Activated CD8-positive, alpha-beta memory T cell treated with anti-CD3 and anti-CD28 coated beads for 4 hours (primary cell): ENCODE measurements at places on chromosomes 3 and 15.

- no peak for DNase-seq
Measured at GRCh38 chr3:127607675-127608361, 9.6 kb downstream of the MCM2 start.

- no peak for DNase-seq
Measured at GRCh38 chr3:134232151-134232550, 18.5 kb downstream of the RYK start.

- no peak for DNase-seq
Measured at GRCh38 chr3:21751886-21752285, 876 bp upstream of the ZNF385D start.

GRCh38 chr15:84003791-84004503 is 231.6 kb upstream of the GOLGA6L4 start:
- DNase-seq = no peak

DNA sequence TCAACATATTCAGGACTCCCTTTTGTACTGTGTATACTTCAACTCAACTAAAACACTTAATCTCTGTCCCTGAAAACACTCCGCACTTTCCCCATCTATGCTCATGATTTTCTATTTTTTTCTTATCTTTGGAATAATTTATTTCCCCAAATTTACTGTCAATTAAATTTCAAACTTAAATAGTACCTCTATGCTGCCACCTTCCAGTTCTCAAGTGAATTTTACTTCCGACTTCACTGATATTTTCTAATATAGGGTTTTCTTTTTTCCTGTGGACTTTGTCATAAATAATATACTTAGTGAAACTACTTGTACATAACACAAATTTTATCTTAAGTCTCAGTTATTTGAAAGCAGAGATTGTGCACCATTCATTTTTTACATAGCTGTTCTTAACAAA is 1303.3 kb downstream of the OTOL1 start:
- no peak for DNase-seq

GRCh38 chr15:71248386-71248785 is 133.1 kb downstream of the THSD4 start:
- no peak for DNase-seq

- DNase-seq = no peak
Measured at GRCh38 chr3:157115069-157116006, 44.6 kb downstream of the CCNL1 start.

DNA sequence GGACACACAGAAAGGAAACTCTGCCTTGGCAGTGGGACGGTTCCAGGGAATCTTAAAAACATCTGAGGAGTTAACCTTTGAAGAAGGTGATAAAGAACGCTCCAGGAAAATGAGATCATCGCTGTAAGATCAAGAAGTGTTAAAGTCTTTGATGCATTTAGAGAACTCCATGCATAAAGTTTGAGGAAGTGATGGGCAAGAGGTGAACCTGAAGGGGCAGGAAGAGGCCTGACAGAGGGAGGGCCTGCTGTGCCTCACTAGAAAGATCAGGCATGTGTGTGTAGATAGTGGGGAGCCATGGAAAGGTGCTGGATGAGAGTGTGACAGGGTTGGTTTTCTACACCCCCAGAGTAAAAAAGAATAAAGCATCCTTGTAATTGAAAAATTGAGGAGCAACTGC is 889.2 kb downstream of the MCTP2 start:
- no peak for DNase-seq

GRCh38 chr3:58384381-58385090 is 49.1 kb downstream of the PDHB start:
- DNase-seq = no peak

DNA sequence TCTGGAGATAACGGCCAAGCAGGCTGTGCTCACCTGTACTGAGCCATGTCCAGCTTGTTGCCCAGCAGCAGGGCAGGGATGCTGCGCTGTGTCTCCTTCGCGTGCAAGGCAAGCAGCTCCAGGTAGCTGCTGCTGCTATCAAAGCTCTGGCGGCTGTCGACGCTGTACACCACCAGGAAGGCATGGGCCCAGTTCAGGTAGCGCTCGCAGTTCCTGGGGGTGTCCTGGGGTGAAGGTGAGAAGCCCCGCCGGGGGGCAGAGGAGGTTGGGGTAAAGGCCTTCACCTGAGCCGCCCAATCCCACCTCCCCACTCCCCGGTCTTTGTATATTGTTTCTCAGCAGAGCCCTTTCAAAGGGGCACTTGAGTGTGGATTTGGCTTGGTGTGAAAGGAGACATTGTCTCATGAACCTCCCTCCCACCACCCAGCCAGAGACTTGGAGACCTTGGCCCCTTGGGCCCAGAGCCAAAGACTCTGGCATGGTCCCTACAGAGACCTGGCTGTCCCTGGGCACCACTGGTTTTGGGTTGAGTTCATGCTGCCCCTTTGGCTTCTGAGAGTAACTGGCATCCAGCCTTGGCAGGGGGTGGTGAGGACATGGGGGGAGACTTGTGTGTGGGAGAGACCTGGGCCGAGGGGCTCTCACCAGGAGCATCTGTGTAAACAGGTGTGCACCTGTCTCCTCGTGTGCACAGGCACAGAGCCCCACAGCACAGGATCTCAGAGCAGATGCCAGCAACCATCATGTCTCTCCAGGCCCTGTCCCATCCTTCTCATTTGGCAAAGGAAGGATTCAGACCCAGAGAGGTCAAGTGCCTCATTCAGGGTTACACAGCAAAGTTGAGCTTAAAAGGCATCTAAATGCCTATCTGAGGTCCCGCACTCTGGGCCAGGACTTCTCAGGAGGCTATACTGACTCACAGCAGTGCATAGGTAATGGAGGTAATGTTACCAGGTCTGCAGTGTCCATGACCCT is 9.1 kb downstream of the RASL12 start:
- DNase-seq = no peak

- no peak for DNase-seq
Measured at GRCh38 chr3:58020783-58021071, 12.5 kb downstream of the FLNB start.

DNA sequence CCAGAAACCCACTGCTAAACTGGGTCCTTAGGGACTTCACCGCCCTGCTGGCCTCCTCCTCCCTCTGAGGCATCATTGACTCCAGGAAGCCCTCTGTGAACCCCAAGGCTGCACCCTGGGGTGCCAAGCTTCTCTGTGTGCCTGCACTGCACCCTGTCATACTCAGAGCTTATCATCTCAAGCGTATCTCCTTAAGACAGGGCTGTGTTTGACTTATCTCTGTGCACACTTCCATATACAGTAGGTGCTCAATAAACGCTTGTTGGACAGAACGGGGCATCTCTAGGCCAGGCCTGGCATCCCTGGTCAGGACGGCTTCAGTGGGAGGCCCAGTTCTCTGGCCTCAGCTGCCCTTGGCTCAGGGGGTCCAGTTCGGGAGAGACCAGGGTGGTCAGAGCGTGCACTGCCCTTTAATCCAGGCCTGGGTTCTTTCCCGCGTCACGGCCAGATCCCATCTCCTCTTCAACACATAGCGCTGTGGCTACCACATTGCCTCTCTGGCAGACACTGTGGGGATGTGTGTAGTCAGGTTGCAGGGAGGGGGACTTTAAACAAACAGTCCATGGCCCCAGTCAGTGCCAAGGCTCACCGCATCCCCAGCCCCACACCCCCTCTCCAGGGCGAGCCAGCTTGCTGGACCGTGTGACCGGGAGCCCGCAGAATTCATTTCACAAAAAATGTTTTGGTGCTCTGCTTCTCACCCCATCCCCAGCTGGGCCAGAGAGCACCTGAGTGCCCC is 33.4 kb downstream of the MAGEF1 start:
- no peak for DNase-seq

- no peak for DNase-seq
Measured at GRCh38 chr3:182621435-182622240, 171.7 kb upstream of the ATP11B start.

DNA sequence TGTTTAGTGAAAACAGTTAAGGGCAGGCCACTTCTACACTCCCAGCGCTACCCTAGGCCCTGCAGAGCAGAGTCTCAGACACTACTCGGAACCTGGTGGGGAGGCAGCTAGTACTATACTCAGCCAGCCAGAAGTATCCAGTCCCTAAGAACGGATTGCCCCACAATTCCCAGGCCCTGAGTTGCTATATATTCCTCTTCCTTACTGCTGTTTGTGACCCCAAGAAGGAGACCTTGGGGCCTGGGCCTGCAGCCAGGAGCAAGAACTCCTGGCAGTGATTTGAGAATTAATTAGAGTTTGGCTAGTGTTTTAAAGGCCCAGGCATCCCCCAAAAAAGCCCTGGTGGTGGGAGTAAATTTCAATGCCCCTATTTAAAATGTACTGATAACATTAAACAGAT is 87.7 kb downstream of the RBPMS2 start:
- DNase-seq = no peak

- DNase-seq = no peak
Measured at GRCh38 chr15:86653344-86654197, 573.9 kb downstream of the AGBL1 start.
